ENCODE measurements at places on chromosomes 5 and 9.

DNA sequence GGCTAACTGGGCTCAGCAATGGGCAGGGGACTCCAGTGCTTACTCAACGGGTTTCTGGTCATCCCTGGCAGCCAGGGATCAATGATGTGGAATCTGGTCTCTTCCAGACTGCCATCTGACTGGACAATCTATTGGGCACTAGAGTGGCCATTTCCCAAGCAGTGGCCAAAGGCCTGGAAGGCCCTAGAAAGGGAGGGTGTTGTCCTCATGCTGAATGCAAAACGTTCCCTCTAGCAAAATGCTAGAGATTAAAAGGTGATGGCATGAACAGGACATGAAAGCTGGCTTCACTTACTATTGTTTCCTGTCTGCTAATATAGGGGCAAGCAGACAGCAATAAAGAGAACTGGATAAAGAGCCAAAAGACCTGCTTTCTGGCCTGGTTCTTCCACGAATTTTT is 254.2 kb upstream of the PANK3 start:
- no peak for DNase-seq

GRCh38 chr5:135371622-135372232 is 27.3 kb downstream of the MACROH2A1 start:
- DNase-seq: no peak

DNA sequence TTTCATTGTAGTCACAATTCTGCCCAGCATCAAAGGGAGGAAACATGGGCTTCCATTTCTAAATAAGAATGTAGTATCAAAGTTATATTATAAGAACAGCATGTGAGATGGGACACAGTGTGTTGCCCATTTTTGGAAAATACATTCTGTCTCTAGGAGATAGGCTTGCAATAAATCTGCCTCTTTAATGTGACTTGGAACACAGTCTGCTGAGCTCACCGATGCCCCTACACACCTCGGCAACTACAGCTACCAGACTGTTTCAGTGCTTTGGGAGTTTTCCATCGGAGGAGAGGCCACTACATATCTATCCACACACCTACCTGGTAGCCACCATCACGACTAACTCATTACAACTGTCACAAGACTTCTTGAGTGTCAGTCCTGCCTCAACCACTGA is 18.9 kb upstream of the FCHO2 start:
- no peak for DNase-seq

- DNase-seq: no peak
Observed at GRCh38 chr9:113154946-113155345, 4.1 kb downstream of the SLC31A2 start.

- no peak for DNase-seq
Observed at GRCh38 chr5:102211165-102211564, 84.9 kb downstream of the SLCO4C1 start.

- DNase-seq: peak; percentile 31
Observed at GRCh38 chr9:109627042-109627441, 128.9 kb upstream of the PTPN3 start.

GRCh38 chr5:124494540-124495116 is 251.8 kb downstream of the ZNF608 start:
- no peak for DNase-seq

DNA sequence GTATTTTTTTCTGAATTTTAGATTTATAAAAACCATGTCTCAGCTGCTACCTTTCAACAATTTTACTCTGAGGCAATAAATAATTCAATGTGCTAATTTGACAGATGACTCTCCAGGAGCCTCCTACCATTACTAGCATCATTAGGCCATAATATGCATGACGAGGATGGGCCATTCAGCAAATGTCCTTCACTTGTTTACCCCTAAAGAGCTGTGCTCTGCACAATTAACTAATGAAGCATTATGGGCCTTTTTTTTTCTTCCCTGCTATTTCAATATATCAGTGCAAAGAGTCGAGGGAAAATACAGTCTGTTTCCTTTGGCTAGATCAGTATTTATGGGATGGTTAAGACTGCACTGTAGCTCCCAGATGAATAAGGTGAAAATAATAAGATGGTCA is 627.2 kb downstream of the ISL1 start:
- no peak for DNase-seq

DNA sequence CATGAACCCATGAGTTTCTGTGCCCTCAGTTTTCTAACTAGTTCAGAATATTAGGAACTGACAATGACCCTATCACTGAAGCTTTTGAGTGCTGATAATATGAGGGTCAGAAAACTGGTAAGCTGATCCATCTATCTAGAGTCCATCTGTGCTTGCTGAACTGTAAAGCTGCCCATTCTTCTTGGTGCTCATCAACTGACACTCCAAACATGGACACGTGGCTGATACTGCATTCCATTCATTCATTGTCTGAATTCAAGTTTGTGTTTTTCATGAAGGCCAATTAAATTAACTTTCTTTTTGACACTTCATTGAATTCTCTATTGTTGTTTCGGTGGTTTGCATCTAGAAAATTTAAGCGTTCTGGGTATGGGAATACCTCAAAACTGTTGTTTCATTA is 17.6 kb downstream of the NREP start:
- DNase-seq: no peak

DNA sequence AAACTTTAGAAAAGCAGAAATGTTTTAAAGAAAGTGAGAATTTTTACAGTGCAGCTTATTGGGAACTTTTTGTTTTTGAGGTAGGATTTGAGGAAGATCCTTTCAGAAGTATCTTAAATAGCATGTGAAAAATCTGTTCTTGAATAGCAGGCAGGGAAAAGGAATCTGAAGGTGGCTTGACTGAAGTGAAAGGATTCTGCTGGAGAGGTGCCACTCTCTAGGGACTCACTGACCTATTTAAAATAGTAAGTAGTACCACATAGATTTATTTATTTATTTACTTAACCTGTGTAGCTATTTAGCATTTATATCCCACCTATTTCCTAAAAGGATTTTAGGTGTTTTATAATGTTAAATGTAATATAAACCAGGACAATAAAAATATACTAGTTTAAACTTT is 69.1 kb downstream of the NIPBL start:
- peak; percentile 21 for DNase-seq

Measured in thyroid gland (tissue), 4 donors.